K562 (cell line): ENCODE measurements at places on chromosomes 7 and 10.

DNA sequence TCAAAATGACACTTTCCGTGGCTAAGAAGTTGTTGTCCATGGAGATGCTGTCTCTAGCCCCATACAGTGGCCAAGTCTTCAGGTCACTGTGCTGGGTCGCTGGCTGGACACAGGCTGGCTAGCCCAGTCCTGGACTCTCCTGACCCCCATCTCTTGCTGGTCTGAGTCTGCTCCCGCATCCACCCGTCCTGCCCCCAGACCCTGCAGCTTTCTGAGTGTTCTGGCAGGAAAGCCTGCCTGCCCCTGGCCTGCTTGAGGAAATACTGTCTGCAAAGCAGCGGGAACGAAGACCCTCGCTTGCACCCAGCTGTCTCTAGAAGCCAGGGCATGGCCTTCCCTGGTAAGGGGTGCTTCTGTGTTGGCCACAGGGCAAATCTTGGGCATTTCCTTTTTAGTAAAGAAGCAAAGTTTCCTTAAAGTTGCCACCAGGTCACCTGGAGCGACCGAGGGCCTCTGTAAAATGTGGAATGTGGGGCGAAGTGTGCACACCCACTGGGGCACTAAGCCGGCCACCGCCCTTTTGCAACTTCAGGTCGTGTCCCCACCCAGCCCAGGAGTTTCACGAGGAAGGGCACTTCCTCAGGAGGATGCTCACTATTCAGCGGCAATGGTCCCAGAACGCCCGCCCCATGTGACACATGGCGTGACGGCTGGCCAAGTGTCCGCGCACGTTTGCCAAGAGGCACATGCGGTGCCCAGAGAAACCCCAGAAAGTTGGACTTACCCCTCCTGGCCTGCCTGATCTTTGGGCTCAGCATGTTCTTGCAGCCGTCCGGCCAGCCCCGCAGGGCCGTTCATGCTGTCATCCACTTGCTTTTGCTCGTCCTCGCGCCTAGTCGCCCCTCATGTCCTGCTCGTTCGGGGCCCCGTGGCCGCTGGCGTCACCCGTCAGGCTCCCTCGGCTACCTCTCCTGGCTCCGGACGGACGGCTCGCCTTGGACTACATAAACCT is 558 bp downstream of the ARHGAP22 start:
- no peaks in the 10 kb centered on the region for H3K4me1 ChIP-seq
- no peak overlapping the region for H3K4me3 ChIP-seq
- H3K36me3 ChIP-seq = no peaks in the 10 kb centered on the region
- H3K27me3 ChIP-seq = peaks cover 21% of the 10 kb centered on the region
- H3K27ac ChIP-seq = no peak overlapping the region

GRCh38 chr7:70855373-70855772 is 276.6 kb upstream of the GALNT17 start:
- no peaks in the 10 kb centered on the region for H3K4me1 ChIP-seq
- no peak overlapping the region for H3K27ac ChIP-seq
- no peak for DNase-seq

- H3K27me3 ChIP-seq = no peaks in the 10 kb centered on the region
- no peaks in the 10 kb centered on the region for H3K4me1 ChIP-seq
- no peak overlapping the region for H3K4me3 ChIP-seq
- no peak overlapping the region for H3K27ac ChIP-seq
- no peak for DNase-seq
These were observed 1062.9 kb upstream of the GHITM start for GRCh38 chr10:83076443-83076842.

GRCh38 chr10:10942441-10942840 is 75.2 kb upstream of the CELF2 start:
- DNase-seq = no peak
- H3K27ac ChIP-seq = no peak overlapping the region
- no peaks in the 10 kb centered on the region for H3K27me3 ChIP-seq
- H3K4me3 ChIP-seq = no peak overlapping the region
- H3K36me3 ChIP-seq = no peaks in the 10 kb centered on the region
- H3K4me1 ChIP-seq = no peaks in the 10 kb centered on the region

GRCh38 chr10:9254353-9254752 is 1199.9 kb downstream of the GATA3 start:
- no peak for DNase-seq
- no peaks in the 10 kb centered on the region for H3K36me3 ChIP-seq
- no peak overlapping the region for H3K27ac ChIP-seq
- no peaks in the 10 kb centered on the region for H3K27me3 ChIP-seq
- H3K4me1 ChIP-seq = no peaks in the 10 kb centered on the region

DNA sequence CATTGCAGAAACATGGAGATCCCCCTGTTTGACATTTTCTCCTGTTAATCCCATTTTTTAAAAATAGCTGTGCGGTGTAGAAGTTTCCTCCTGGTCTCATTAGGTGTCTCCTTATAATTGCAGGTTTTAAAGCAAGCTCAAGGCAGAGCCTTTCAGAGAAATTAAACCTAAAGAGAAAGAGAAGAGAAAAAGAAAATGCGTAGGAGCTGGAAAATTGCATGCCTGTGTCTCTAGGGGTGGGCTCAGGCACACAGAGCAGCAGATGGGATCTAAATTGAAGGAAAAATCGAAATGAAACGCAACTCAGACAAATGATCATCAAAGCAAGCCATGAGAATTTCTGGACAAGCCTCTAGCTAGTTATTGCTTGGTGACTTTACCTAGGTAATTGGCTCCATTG is 40.1 kb downstream of the GPR26 start:
- DNase-seq = no peak
- no peaks in the 10 kb centered on the region for H3K27me3 ChIP-seq
- no peaks in the 10 kb centered on the region for H3K4me1 ChIP-seq
- H3K4me3 ChIP-seq = no peak overlapping the region

GRCh38 chr10:65518379-65518778 is 1407.5 kb upstream of the LRRTM3 start:
- H3K4me3 ChIP-seq = no peak overlapping the region
- no peaks in the 10 kb centered on the region for H3K27me3 ChIP-seq
- no peak for DNase-seq
- H3K27ac ChIP-seq = no peak overlapping the region
- no peaks in the 10 kb centered on the region for H3K36me3 ChIP-seq

DNA sequence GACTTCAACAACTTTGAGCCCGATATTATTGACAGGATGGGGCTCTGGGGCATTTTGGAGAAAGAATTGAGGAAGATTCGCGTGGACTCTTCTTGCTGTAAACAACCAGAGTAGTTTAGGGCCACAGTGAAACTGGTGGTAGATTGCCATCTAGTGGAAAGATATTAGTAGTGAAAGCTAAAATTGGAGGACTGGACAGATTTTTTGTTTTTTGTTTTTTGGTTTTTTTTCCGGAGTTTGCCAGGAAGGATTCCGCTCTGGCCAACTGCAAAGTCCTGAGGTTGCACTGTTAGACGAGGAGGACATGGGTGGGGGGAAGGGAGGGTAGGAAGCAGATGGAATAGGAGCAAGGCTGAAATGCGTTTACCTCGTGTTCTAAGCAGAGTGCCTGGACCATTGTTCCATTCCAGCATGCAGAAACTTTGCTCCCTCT is 11.7 kb downstream of the NOBOX start:
- H3K4me1 ChIP-seq = no peaks in the 10 kb centered on the region
- H3K27me3 ChIP-seq = no peaks in the 10 kb centered on the region
- H3K4me3 ChIP-seq = no peak overlapping the region

GRCh38 chr7:92988051-92988450 is 129.7 kb downstream of the SAMD9 start:
- no peaks in the 10 kb centered on the region for H3K4me1 ChIP-seq
- no peak overlapping the region for H3K27ac ChIP-seq
- no peak overlapping the region for H3K4me3 ChIP-seq
- DNase-seq = peak; percentile 31
- H3K27me3 ChIP-seq = no peaks in the 10 kb centered on the region

GRCh38 chr7:128020159-128020558 is 11.1 kb downstream of the LRRC4 start:
- peaks cover 70% of the 10 kb centered on the region for H3K36me3 ChIP-seq
- H3K27me3 ChIP-seq = no peaks in the 10 kb centered on the region
- H3K4me3 ChIP-seq = no peak overlapping the region
- no peak overlapping the region for H3K27ac ChIP-seq
- H3K4me1 ChIP-seq = peaks cover 8% of the 10 kb centered on the region; the same call in 2 of the 3 replicates

DNA sequence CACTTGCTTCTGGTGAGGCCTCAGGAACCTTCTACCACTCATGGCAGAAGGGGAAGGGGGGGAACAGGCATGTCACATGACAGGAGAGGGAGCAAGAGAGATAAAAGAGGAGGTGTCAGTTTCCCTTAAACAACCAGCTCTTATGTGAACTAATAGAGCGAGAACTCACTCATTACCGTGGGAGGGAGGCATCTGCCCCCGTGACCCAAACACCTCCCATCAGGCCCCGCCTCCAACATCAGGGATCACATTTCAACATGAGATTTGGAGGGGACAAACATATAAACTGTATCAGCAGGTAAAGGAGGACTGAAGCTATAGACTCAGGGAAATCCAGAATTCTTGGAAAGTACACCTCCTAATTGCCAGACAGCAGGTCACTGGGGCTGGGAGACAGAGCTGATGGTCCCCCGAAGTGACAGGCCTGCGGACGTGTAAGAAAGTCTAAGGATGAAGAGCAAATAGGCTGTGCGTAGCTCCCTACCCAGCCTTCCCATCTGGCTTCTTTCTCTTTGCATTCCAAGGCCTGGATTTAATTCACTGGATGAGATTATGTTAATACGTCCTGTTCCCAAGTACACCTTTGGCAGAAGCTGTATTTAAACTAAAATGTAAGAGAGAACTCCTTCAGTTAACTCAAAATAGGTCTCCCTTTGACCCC is 186.7 kb upstream of the LYZL2 start:
- no peak overlapping the region for H3K4me3 ChIP-seq
- H3K4me1 ChIP-seq = peaks cover 17% of the 10 kb centered on the region
- no peak overlapping the region for H3K27ac ChIP-seq
- DNase-seq = no peak
- no peaks in the 10 kb centered on the region for H3K36me3 ChIP-seq
